ENCODE measurements at places on chromosomes 12 and 14.

DNA sequence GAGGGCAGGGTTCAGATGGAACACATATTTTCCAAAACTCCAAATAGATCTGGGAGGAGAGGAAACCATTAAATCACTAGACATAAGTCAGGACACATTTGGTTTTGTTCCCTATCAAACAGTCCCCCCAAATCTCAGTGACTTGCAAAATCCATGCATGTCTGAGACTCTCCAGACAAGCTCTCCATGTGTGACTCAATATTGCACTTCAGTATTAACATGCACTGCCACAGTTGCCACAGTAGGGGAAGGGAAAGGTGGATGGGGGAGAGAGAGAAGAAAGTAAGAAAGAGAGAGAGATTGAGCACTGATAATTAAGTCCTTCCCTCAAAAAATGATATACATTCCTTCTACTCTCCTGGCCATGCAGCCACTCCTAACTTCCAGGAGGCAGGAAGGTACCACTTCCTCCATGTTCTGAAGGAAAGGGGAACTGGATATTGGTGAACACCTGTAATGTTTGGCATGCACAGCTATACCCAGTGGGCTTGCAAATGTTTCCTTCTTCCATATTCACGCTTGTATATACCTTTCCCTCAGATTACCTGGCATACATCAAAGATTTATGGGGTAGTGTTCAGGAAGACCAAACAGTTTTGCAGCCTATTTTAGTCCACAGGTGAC, 310.0 kb downstream of the ZFP36L1 start:
- H3K27ac ChIP-seq, result no peak overlapping the region
- no peak for DNase-seq
- no peaks in the 10 kb centered on the region for H3K36me3 ChIP-seq
- peaks cover 11% of the 10 kb centered on the region for H3K4me1 ChIP-seq

DNA sequence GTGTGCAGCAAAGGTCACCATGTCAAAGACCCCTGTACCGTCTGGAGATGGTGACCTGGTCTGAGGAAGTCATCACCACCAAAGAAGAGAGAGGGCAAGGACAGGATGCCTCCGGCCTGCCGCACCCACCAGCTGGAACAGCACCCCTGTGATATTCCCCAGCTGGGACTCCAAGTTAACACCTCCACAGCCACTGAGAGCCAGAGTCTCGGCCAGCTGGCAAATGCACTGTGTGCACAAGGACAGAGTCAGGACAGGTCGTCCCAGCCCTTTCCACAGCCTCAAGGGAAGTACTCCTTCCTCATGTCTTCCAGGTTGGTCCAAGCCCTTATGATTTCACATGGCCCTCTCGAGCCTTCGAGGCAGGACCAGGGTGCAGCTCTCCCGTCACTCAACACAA, 19.3 kb upstream of the FKBP4 start:
- H3K27ac ChIP-seq, result no peak overlapping the region
- H3K4me3 ChIP-seq, result no peak overlapping the region
- no peaks in the 10 kb centered on the region for H3K36me3 ChIP-seq
- H3K4me1 ChIP-seq, result no peaks in the 10 kb centered on the region
- DNase-seq, result no peak
- H3K27me3 ChIP-seq, result no peaks in the 10 kb centered on the region

GRCh38 chr14:95787941-95788340, 74.0 kb upstream of the TCL1A start:
- H3K36me3 ChIP-seq, result no peaks in the 10 kb centered on the region
- H3K4me1 ChIP-seq, result no peaks in the 10 kb centered on the region
- no peaks in the 10 kb centered on the region for H3K27me3 ChIP-seq
- no peak overlapping the region for H3K4me3 ChIP-seq

GRCh38 chr12:96919510-96920210, 12.6 kb downstream of the NEDD1 start:
- no peak overlapping the region for H3K27ac ChIP-seq
- peaks cover 48% of the 10 kb centered on the region for H3K36me3 ChIP-seq
- no peaks in the 10 kb centered on the region for H3K27me3 ChIP-seq
